T-helper 17 cell (primary cell): ENCODE measurements at places on chromosomes 11 and 22.

DNA sequence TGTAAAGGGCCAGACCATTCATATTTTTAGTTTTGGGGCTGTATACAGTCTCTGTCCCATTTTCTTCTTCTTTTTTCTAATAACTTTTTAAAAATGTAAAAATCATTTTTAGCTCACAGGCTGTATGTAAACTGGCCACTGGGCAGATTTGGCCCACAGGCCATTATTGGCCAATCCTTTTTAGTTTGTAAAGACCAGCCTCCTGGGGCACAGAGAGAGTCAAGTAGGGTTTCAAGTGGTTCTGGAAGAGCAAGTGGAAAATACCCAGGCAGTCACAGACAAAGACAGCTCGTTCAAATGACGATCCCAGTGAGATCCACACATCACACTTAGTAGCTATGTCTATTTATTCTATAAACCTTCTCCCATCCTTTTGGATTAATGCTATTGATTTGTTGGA, 150.2 kb upstream of the ARHGAP20 start:
- DNase-seq, result no peak

GRCh38 chr11:95306801-95307200, 75.8 kb upstream of the SESN3 start:
- DNase-seq, result no peak

- no peak for DNase-seq
These were observed 367.6 kb downstream of the ETS1 start for GRCh38 chr11:128219731-128220120.

DNA sequence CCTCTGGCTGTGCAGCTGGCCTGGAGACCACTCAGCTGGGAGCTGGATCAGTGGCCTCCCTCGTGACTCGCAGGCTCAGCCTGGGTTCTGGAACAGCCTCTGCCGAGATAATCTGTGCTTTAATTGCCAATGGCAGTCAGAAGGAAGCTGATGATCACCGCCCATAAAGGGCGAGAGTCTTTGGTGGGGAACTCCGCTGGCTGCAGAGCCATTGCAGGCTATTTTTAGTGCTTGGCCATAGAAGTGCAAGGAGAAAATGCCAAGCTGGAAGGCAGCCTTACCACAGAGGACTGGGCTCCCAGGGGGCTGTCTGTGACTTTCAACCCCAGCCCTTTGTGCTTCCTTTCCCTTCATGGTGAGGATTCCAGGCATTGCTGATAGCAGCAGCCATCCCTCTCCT, 62.2 kb upstream of the TENM4 start:
- no peak for DNase-seq

GRCh38 chr11:78110351-78110750, 29.1 kb downstream of the ALG8 start:
- no peak for DNase-seq

- DNase-seq, result no peak
These were observed 33.2 kb upstream of the FBLN1 start for GRCh38 chr22:45469281-45470073.
